AG10803 (cell line): ENCODE measurements at places on chromosomes 4 and X.

DNA sequence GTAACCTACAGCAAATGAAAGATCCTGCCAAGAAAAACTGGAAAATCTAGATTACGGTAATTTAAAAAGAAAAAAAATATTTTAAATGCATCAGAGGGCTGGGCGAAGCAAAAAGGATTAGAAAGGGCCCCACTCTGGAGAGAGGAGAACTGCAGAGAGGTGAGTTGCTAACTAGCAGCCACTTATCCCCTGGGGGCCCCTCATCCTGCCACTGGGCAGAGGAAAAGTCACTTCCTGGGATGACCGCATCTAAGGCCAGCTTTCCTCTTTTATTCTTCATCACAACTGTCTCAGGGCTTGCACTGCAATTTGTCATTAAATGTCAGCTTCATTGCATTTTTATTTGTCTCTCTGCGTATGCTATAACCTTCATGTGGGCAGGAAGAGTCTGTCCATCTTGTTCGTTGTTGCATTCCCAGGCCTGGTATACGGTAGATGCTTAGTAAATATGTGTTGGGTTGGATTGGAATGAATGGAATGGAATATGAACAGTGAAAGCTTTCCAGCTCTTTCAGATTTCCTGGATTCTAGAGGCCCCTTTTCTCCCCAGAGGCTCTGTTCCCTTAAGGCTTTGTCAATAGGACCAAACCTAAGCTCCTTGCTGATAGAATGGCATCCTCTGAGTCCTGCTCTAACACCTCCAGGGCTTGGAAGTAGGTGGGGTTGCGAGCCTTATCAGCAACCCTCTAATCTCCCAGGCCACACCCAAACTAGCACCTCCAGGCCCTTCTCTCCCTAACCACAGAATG lies 58.9 kb downstream of the TLR10 start:
- peak; percentile 63 for DNase-seq

GRCh38 chr4:119731146-119731742 lies 102.6 kb upstream of the PDE5A start:
- DNase-seq, result peak; percentile 62

GRCh38 chrX:133880032-133880443 lies 105.4 kb downstream of the GPC3 start:
- DNase-seq, result no peak

- no peak for DNase-seq
Observed at GRCh38 chr4:24599275-24599674, 14.9 kb upstream of the DHX15 start.

DNA sequence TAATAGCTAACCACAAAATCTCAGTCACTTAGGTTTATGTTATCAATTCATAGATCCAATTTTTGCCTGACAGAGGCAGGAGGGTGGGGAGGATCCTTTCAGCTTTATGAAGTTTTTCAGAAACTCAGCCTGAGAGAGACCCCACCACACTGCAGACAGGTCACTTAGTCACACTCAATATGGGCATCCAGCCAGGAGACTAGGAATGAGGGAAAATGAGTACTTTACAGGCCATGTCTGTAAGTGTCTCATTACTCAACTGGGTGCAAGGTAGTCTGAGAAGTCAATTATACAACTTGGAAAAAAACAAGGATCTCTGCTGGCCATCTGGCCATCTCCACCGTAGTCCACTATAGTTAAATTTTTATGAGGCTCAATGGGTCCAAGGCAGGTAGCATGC lies 365.9 kb downstream of the INPP4B start:
- peak; percentile 8 for DNase-seq
